ENCODE measurements at places on chromosomes 13 and 19.

- no peak for DNase-seq
Measured at GRCh38 chr19:31066385-31066784, 282.9 kb downstream of the TSHZ3 start.

DNA sequence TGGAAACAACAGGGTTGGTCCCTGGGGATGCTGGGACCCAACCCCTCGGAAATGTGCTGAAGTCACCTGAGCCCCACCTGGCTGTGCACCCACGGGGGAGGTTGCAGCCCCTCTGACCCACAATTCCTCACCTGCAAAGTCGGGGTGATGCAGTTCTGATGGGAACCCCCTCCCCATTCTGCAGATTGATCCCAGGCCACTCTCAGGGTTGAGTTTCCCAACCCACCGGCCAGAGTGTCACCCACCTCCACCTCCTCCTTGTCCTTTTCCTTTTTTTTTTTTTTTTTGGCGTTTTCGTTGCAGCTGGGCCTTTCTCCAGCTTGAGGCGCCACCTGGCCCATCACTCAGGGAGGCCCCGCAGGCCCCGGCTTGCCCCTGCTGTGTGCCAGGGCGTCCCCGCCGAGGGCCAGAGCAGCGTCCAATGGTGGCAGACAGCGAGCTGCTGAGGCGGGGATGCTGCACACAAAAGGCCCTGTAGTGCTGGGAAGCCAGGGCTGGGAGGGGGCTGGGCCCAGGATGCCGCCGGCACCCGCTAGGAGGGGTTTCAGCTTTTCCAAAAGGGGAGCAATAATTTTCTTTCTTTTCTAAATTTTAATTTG, 4.6 kb downstream of the PIK3R2 start:
- DNase-seq = no peak

DNA sequence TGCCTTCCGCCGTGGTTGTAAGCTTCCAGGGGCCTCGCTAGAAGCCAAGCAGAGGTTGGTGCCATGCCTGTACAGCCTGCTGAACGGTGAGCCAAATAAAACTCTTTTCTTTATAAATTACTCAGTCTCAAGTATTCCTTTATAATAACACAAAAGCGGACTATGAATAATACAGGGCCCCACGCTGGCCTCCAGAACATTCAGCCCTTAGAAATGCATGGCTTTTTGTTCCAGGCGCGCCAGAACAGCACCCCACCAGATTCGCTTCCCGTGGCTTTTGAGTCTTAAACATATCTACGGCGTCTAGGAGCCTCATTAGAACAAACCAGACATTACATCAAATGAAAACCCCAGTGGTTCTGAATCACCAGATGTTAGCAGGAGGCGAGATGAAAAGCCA, 75.1 kb downstream of the SLC15A1 start:
- DNase-seq = no peak

DNA sequence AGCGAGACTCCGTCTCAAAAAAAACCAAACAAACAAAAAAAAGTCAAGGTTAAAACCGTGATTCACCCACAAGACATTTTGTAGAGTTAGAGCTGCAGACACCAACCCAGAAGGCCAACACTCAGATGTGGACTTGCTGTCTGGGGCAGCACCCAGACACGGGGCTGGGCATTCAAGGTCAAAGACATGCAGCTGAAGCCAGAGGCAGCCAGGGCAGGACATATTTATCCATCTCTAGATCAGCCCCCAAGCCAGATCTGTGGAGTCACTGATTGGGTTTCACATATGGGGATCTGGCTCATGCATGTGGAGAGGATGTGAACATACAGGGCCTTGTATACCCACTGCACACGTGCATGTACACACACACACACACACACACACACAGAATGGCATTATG, 3.6 kb downstream of the KLK15 start:
- no peak for DNase-seq

DNA sequence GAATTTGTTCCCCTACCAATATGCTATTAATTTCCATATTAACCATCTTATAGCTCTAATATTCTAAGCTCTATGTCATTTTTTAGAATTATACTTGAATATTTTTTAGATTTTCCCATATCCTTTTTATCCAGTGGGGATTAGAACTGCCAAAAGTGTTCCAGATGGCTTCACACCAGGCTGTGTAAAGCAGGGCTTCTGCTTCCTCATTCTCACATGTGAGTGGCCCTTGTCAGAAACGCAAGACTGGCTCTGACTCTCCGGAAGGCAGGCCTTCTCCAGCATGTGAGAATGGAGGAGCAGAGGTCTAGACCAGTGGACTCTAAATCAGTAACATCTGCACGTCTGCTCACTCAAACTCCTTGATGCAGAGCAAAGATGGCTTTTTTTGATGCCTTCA, 650.1 kb downstream of the FGF9 start:
- DNase-seq = no peak
